ENCODE measurements at places on chromosomes 6 and 20.

DNA sequence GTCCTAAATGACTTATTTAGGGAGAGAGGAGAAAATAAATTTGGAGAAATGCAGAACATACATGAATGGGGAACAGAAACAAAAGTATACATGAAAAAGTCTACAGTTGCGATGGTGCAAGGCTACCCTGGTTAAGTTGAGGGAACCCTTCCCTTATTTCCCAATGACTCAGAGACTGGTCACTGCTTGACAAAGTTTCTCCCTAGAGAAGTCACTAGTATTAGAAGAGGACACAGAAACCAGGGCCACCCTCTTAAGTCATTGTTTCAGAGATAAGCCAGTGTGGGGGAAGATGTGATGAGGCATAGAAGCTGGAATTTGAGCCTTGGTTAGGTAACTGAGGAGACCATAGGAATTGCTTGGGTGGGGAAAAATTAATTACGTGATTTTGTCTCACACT, 24.4 kb upstream of the EDN1 start:
- no peak for DNase-seq

- no peak for DNase-seq
Observed at GRCh38 chr20:47257771-47258170, 98.7 kb downstream of the ZMYND8 start.

- no peak for DNase-seq
Observed at GRCh38 chr20:3010985-3011723, 32.3 kb upstream of the GNRH2 start.

GRCh38 chr6:37187321-37188022, 17.5 kb downstream of the PIM1 start:
- no peak for DNase-seq

DNA sequence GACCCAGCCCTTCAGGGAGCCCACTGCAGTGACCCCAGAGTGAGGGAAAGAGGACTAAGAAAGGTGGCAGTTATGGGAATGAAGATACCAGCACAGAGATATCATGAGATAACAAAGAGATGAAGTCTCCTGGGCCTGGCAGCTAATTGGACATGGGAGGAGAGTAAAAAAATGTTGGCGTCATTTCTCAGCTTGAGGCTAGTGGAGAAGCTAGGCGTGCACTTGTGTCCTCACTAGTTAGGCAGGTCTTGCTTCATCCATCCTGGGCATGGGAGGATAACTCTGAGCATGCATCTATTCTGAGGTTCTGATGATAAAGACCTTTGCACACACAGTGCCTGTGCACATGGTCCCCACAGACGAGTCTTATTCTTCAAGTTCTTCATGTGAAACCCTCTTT, 4.1 kb upstream of the GFOD1 start:
- DNase-seq: no peak

- no peak for DNase-seq
Observed at GRCh38 chr6:109282756-109283155, 99.5 kb downstream of the CD164 start.

DNA sequence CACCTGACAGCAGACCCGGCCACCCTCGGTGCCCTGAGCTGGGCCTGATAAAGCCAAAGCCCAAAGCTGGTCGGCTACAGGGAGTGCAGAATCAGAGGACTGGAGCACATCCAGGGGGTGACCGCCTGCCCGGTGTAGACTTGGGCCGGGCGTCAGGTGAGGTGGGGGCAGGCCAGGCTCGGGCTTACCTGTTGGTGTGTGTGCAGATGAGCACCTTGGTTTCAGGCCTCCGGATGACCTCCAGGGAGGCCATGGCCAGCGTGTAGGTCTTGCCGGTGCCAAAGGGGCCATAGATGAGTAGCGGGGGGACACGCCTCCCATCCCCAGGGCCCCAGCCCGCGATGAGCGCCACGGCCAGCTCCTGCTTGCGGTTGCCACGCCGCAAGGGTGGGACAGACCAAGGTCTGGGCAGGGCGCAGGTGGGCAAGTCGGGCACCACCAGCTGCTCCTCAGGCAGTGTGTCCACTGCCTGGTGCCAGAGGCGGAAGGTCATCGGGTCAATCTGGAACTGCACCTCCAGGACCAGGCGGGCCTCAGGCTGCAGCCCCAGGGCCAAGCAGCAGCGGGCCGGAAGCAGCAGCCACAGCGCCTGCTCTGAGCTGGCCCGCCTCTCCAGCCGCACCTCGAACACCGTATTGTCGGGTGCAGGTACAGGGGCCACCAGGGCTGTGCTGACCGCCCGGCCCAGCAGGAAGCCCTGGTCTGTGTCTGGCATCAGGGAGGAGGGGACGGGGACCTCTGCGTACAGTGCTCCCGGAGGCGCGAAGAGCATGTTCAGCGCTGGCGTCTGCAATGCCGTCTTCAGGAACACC, 5.7 kb downstream of the HELZ2 start:
- no peak for DNase-seq

- DNase-seq: no peak
Observed at GRCh38 chr20:4552075-4552640, 169.6 kb upstream of the PRND start.

GRCh38 chr6:75219263-75219662, 13.4 kb upstream of the COL12A1 start:
- DNase-seq: no peak

DNA sequence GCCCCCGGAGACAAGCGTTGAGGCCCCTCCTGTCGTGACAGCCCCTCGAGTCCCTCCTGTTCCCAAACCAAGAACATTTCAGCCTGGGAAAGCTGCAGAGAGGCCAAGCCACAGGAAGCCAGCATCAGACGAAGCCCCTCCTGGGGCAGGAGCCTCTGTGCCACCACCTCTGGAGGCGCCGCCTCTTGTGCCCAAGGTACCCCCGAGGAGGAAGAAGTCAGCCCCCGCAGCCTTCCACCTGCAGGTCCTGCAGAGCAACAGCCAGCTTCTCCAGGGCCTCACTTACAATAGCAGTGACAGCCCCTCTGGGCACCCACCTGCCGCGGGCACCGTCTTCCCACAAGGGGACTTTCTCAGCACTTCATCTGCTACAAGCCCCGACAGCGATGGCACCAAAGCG, 72.4 kb downstream of the SERAC1 start:
- DNase-seq: no peak

DNA sequence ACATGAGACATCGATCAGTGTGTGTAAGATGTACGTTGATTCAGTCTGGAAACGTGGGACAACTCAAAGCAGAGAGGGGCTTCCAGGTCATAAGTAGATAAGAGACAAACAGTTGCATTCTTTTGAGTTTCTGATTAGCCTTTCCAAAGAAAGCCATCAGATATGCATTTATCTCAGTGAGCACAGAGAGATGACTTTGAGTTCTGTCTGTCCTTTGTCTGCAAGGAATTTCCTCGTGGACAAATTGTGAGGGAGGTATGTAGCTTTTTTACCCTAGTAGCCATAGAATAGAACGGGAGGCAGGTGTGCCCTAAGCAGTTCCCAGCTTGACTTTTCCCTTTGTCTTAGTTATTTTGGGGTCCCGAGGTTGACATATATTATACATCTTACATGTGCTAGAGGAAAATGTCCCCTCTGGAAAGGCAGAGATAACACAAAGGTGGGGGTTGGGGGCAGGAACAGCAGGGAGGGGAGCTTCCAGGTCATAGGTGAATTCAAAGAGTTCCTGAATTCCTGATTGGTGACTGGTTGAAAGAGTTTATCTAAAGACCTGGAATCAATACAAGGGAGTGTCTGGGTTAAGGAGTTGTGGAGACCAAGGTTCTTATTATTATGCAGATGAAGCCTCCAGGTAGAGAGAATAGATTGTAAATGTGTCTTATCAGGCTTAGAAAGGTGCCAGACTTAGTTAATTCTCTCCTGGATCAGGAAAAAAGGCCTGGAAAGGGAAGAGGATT, 237.0 kb downstream of the NFATC2 start:
- DNase-seq: no peak

DNA sequence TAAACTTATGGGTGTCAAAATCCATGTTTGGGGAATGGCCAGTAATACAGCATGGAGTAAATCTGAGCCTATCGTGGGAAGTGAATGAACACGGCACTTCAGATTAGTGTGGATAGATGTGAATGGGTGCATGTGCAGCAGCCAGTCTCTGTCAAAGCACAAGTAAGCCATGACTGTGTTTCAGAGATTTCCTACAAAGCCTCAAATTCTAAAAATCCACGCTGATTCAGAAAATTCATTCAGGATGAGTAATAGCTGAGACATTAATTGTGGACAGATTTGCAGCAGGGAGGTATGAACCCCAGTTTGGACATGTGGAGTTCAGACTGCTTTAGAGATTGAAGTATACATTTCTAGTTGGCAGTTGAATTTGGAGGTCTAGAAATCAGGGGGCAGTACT, 115.1 kb downstream of the QKI start:
- no peak for DNase-seq

- no peak for DNase-seq
Observed at GRCh38 chr6:85580878-85581267, 12.8 kb downstream of the SNX14 start.

GRCh38 chr20:2382833-2383232, 2.1 kb downstream of the TGM6 start:
- DNase-seq: no peak

DNA sequence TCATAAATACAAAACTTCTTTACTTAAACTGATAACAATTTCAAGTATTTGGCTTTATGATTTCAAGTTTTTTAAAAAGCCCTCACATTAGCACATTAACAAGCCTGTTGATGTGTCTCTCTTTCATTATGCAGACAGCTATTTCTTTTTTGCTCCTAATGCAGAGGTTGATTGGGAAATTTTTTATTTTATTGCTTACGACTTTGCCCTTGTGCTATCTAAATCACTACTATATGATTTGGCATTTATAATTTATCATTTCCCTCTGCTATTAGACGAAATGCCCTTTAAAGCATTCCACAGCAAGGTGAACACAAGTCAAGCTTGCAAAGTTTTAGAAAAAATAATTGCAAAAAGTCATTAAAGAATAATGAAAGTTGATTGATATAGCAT, 54.5 kb upstream of the REV3L start:
- no peak for DNase-seq

- DNase-seq: no peak
Observed at GRCh38 chr6:33071569-33071968, 1.9 kb downstream of the HLA-DPA1 start.

GRCh38 chr6:3808759-3809514, 40.2 kb upstream of the FAM50B start:
- DNase-seq: no peak

DNA sequence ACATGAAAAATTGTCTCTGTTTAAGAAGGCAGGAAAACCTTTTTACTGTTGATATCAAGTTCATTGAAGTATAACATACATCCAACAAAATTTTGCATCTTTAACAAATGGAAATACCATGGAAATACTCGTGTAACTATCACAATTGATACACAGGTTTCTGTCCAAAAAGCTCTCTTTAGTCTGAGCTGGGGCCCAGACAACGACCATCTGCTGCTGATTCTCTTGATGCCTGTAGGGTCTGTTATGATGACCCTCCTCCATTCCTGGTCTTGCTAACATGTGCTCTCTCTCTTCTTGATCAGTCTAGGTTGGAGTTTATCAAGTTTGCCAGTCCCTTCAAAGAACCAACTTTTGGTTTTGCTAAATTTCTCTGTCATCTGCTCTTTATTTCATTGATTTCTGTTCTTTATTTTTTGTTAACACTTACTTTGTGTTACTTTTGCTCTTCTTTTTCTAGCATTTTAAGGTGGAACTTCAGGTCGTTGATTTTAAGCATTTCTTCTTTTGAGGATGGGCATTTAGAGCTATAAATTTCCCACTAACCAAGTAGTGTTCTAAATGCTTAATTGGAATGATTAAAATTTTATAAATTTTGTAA, 116.8 kb downstream of the PSMB1 start:
- DNase-seq: no peak

- no peak for DNase-seq
Observed at GRCh38 chr20:8932192-8933165, 136.4 kb upstream of the PLCB4 start.

GRCh38 chr6:30861257-30862048, 22.9 kb upstream of the DDR1 start:
- no peak for DNase-seq

DNA sequence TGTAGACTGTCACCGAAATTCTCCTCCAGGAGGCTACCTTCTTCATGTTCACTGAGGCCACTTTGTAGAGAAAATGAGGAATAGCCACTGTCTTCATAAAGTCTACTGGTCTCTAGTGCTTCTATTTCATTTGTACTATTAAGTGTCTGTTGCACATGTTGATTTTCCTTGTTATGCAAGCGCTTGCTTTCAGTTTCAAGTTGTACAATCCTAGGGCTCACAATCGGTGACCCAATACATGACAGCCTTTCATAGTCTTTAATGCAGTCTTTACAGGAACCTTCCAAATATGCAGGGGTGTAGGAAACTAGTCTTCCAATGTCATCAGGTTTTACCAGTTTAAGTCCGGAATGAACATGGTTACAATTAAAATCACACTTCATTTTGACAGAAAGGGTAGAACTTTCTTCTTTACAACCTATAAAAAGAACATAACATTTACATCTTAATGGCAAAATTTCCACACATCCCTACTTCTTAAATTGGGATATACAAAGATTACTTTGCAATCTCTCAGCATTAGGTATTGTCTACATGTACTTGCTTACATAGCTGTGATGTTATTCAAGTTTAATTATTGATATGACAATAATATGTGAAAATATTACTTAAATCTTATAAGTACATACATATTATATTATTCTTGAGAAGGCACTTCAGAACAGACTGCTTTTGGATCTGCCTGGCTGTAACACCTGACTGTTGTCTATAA, 7.5 kb downstream of the FBXO5 start:
- no peak for DNase-seq

DNA sequence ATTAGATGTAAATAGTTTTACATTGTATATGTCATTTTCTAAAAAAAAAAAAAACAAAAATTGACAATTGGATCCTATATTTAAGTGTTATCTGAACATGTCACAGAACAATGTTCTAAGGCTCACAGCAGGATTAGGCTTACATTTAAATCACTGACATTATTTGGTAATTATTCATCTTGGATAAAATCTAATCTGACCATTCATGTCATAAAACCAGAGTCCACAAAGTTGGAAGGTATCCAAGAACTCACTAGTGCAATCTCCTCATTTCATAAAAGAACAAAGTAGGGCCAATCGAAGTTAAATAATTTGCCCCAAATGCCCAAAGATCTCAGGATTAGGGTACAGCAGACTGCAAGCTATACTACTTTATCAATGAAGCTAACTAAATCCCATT, 73.0 kb downstream of the PDSS2 start:
- no peak for DNase-seq

DNA sequence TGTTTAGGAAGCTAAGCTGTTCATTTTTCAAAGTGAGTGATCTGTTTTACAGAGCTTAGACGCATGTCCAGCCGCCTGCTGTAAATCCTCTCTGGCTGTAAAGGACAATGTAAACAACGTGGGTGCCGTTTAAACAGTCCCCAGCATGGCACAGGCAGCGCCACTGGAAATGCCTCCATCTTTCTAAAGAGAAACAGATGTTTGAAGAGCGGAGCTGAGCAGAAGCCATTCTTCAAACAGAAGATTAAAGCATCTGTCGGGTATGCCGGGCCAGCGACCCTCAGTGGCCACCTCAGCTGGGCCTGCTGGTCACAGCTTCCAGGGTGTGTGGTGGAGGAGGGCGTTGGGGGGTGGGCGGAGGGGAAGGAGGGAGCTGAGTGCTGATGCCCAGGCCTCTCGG, 138.6 kb downstream of the ERMARD start:
- DNase-seq: no peak

- no peak for DNase-seq
Observed at GRCh38 chr20:63097336-63097831, 90.6 kb upstream of the BHLHE23 start.
